ENCODE measurements at places on chromosomes 4 and X.
A peak's percentile ranks its signal among the peaks of the same experiment; 100 is the strongest.

DNA sequence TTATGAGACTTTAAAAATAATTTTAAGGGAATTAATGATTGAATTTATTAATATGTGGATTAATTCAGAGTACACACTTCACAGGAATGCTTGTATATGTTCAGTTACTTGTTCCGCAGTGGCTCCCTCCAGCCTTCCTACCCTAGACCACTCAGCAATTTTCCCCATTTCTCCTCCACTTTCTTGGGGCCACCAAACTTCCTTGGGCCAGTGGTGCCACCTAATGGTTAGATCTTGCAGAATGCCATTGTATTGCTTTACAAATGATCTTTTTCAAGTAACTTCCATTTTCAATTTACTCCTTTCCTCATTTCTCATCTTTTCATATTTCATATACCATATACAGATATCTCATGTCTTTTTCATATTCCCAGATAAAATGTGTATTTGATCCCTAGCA, 3.6 kb upstream of the RNF175 start:
- DNase-seq: no peak

DNA sequence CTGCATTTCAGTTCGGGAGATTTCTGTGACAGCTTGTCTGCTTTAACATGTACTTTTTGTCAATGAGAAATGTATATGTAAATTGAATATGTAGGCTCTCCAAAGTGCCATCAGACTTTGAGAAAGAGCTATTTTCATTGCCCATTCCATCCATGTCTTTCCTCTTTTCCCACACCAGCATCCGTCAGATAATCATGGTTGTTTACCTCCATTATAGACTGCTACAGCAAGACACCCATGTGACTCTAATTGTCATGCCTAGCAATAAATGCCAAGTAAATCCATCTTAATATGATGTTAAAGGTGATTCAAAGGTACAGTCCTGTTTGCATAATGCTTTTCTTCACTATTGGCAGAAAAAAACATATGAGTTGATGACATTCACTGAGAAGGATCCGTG, 1019.3 kb upstream of the GRID2 start:
- DNase-seq: no peak

GRCh38 chr4:155722336-155722735, 36.5 kb upstream of the GUCY1B1 start:
- no peak for DNase-seq

GRCh38 chrX:47707031-47707780, 48.2 kb upstream of the UXT start:
- no peak for DNase-seq

DNA sequence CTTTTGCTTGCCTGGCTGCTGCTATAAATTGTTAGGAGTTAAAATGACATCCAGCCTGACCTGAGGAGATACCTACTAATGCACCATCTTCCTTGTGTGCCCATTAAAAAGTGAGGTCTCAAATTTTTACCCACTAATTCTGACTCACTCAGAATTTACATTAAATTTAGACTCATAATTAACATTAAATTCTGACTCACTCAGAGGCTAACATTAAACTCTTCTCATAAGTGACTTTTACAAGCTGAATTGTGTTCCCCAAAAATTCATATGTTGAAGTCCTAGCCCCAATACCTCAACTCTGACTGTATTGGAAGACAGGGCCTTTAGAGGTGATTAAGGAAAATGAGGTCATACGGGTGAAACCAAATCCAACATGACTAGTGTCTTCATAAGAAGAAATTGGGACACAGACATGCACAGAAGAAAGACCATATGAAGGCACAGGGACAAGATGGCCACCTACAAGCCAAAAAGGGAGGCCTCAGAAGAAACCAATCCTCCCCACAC, 11.8 kb downstream of the CASP6 start:
- DNase-seq: no peak

GRCh38 chr4:152462047-152462446, 73.8 kb downstream of the FBXW7 start:
- DNase-seq: no peak

- no peak for DNase-seq
Measured at GRCh38 chr4:140904904-140905303, 148.7 kb upstream of the TBC1D9 start.

DNA sequence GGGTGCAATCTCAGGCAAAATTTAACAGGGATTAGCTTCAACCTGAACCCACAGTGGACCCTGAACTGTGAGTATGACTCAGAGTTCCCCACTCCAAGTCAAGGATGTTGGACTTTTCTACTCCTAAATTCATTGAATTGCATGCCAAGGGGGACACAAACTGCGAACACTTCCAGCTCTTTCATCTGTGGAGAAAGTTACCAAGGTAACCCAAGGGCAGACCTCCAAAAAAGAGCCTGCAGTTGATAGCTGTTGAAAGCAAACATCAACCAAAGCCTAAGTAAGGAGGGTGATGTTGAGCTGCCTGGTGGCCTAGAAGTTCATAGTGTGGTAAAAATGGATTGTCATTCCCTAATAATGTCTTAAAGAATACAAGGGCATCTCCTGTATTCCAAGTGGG, 1242.9 kb downstream of the C4orf33 start:
- peak; percentile 26 for DNase-seq

DNA sequence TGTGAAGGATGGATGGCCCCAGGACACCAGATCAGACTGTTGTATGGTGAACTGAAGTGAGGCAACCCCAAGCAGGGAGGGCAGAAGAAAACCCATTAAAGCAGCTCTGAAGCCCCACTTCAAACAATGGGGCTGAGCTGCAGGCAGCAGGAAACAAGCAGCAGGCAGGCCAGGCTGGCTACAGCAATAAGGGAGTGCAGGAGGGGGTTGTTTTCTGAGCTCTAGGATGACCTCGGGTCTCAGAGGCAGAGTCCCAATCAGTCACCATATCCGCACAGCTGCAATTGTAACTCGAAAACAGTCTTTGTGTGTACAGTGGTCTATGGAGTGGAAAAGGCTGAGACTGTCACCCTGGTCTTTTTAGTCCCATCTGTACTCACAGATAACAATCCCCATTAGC, 90.4 kb downstream of the COL4A6 start:
- DNase-seq: no peak

DNA sequence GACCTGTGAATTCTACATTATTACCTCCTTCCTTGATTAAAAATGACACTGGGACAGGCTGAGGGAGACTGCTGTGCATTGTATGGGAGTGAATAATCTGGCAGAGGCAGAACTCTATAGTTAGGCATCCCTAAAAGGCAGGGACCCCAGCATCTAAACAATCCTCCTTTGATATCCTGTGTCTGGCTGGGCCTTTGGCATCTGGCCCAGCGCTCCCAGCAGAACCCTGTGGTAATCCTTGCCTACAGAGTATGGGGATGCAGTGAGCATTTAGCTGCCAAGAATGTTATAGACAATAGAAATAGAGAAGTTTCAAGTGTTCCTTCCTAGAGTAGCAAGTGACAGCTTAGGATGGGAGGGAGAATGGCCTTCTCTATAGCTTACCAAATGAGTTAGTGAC, 38.5 kb downstream of the ZCCHC12 start:
- DNase-seq: no peak

- DNase-seq: no peak
Measured at GRCh38 chrX:109920325-109920724, 82.6 kb upstream of the TMEM164 start.

- no peak for DNase-seq
Measured at GRCh38 chr4:107666134-107666533, 53.9 kb downstream of the PAPSS1 start.

All from NCI-H1092 (cell line).